Activated CD8-positive, alpha-beta T cell treated with anti-CD3 and anti-CD28 coated beads, Interleukin-2, amount 10 ng/mL, durations not matched to agents 7 days and 5 days (primary cell): ENCODE measurements at places on chromosomes 3 and 15.

DNA sequence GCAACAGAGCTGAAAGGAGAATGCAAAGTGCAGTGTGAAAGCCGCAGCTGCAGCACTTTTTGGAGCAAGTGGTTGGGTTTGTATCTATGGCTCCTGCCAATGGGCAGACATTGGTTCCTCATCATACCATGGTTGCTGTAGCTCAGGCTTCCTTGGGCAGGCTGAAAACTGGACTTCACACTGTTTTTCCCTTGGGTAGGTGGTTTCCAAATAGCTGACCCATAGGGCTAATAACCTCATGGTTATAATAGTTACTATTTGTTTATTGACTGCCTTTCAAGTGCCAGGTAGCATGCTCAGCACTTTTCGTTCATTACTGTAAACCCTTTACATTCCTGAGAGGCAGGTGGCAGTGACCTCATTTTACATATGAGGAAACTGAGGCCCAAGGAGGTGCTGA lies 4.5 kb downstream of the CGNL1 start:
- DNase-seq, result no peak

- DNase-seq, result no peak
Measured at GRCh38 chr15:45023659-45024225, 747 bp downstream of the SORD start.

DNA sequence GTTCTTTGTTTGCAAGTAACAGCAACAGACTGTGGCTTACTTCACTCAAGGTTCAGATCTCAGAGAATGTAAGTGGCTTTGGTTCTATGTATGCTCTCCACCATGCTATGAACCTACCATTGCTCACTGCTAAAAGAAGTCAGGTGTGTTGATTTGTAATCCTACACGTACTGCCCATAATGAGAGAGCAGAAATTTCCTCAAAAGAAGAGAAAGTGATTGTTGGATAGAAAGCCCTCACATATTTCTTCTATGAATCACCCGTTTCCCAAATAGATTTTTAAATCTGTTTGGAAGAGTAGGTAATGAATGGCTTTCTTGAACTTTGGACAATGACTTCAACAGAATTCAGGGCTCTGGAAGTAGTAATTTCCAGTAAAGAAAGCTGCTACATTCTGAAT lies 565.4 kb downstream of the ROBO2 start:
- no peak for DNase-seq

DNA sequence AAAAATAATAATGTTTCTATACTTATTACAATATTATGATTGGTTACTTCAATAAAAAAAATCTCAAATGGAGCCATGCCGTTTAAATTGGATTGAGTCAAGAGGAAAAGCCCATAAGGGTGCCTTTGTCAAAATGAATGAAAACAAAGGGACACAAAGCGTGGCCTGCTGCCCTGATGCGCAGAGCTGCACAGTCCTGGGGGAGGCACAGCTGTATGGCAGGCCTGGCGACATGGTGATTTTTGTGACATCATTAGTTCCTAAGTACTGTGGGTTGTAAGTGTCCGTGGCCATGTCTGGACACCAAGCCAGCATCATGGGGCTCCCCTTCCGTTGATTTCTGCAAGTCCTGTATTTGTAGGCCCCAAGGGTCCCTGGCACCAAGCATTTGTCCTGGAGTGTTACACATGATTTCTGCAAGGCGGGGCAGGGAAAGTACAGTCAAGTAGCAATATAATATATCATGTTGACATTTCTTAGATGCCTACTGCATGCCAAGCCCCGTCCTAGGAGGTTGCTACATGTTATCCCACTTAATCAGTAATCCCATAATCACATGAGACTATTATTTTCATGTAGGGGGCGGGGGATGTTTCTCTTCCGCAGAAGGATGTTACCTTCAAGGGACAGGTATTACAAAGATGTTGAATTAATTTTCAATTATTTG lies 59.7 kb downstream of the GHSR start:
- no peak for DNase-seq

DNA sequence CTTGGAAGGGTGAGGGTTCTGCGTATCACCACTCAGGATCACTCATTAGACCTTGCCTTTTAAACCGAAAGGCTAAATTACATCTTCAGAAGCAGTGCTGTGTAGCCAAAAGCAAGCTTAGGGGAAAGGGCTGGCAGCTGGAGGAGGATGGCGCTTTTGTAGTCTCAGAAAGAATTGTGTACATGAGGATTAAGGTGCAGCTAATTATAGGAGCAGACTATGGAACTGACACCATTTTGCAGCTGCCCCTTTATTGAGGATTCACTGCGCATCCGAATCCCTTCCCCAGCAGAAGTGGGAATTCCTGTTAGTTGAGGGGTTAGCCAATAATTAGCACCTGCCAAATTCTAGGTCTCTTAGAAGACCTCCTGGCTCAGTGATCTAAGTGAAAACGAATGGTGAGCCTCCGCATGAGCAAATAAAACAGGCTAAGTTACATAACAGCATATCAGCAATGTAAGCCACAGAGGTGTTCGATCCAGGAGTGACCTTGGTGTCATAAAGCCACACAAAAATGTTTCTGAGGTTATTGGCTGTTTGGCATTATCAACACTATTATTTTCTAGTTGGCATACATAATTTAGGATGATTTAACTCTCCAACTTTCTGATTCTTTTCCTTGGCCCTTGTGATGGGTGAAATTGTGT lies 42.6 kb upstream of the SEMA6D start:
- DNase-seq, result no peak

- no peak for DNase-seq
Measured at GRCh38 chr15:90683371-90683770, 33.8 kb upstream of the BLM start.

GRCh38 chr3:129934234-129935123 lies 40.0 kb upstream of the TRH start:
- peak; percentile 28 for DNase-seq

DNA sequence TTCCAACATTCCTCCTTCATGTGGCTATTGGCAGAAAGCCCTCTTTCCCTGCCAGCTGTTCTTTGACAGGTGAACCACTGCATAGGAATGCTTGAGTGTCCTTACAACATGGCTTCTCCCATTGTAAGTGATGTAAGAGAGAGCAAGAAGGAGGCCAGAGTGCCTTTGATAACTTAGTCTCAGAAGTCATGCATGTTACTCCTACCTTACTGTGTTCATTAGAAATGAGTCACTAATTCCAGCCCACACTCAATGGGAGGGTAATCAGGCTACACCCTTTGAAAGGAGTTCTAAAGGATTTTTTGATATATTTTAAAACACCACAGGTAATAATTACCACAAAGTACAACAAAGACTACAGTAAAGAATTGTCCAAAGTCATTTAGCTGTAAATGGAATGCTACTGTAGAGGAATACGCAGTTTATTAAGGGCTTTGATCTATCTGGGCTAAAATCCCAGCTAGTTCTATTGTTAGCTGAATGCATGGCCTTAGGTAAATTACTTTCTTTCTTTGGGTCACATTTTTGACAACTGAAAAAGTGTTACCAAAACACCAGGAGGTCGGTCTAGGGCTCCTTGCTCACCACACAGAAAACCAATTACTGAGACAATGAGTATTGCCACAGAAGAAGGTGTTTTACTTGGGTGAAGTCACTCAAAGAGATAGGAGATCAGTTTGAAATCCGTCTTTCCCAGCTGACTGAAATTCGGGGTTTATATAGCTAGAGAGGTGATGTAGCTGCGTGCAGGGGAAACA lies 154.9 kb downstream of the GRM7 start:
- no peak for DNase-seq

DNA sequence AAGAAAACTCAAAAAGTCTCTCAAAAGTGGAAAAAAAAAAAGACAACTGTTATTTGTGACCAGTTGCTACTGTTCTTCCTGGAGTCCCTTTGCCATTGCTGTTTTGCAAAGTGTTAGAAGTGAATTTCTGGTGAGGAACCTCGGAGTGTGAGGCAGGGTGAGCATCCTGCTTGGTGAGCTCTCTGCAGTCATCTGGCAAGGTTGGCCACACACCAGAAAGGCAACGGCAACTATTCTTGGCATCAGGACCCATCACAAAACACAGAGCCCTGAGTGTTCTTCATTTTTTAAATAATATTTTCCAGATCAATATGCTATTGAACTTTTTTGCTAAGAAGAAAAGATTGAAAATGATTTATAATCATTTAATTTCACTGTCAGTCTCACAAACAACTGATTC lies 60.7 kb downstream of the CGNL1 start:
- DNase-seq, result no peak
